ENCODE measurements at places on chromosomes 7 and 10.

DNA sequence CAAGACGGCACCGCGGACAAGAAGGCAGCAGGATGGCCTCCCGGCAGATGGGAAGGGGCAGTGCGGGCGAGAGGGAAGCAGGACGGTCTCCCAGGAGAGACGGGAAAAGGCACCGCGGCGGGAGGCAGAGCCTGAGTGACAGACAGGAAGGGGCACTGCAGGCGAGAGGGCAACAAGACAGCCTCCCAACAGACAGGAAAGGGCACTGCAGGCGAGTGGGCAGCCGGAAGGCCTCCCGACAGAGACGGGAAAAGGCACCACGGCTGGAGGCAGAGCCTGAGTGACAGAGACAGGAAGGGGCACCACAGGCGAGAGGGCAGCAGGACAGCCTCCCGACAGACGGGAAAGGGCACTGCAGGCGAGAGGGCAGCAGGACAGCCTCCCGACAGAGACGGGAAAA lies 32.6 kb downstream of the ESYT2 start:
- DNase-seq = no peak

DNA sequence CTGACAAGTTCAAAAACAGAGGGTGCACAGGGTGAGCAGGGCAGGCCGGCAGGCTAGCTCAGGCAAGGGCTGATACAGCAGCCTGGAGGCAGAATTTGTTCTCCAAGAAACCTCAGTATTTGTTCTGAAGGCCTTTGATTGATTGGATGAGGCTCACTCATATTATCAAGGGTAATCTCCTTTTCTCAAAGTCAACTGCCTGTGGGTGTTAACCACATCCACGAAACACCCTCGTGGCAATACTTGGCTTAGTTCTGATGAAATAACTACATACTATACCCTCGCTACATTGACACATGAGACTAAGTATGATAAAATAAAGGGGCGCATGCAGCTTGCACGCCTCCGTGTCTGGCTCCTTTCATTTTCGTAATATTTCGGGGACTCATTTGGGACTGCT lies 4.4 kb upstream of the PPP2R2D start:
- no peak for DNase-seq

- DNase-seq = no peak
Measured at GRCh38 chr10:72322030-72322279, 32.8 kb downstream of the DNAJB12 start.

- DNase-seq = no peak
Measured at GRCh38 chr7:116592445-116592844, 67.6 kb downstream of the CAV1 start.

GRCh38 chr7:92504563-92504962 lies 23.8 kb downstream of the PEX1 start:
- no peak for DNase-seq

DNA sequence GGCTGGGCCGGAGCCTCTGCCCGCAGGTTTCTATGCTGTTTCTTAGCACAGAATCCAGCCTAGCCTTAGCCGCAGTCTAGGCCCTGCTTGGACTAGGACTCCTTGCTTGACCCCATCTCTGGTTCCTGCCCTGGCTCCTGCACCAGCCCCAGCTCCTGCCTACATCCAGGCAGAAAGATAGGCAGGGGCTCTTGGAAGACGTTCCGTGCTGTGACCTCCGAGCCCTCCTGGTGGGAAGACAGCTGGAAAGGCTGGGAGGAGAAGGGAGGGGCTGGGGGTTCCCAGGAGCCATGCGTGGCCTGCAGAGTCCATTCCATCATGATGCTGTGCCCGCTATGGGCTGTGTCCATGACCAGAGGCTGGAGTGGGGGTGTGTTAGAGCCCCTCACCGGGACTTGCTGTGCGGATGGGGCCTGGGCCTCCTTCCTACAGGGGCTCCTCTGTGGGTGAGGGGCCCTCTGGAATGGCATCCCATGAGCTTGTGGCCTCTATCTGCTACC lies 26.2 kb downstream of the RAMP3 start:
- no peak for DNase-seq

GRCh38 chr10:110355141-110355831 lies 50.6 kb upstream of the SMNDC1 start:
- DNase-seq = no peak

GRCh38 chr7:108332937-108333336 lies 123.3 kb downstream of the NRCAM start:
- no peak for DNase-seq

DNA sequence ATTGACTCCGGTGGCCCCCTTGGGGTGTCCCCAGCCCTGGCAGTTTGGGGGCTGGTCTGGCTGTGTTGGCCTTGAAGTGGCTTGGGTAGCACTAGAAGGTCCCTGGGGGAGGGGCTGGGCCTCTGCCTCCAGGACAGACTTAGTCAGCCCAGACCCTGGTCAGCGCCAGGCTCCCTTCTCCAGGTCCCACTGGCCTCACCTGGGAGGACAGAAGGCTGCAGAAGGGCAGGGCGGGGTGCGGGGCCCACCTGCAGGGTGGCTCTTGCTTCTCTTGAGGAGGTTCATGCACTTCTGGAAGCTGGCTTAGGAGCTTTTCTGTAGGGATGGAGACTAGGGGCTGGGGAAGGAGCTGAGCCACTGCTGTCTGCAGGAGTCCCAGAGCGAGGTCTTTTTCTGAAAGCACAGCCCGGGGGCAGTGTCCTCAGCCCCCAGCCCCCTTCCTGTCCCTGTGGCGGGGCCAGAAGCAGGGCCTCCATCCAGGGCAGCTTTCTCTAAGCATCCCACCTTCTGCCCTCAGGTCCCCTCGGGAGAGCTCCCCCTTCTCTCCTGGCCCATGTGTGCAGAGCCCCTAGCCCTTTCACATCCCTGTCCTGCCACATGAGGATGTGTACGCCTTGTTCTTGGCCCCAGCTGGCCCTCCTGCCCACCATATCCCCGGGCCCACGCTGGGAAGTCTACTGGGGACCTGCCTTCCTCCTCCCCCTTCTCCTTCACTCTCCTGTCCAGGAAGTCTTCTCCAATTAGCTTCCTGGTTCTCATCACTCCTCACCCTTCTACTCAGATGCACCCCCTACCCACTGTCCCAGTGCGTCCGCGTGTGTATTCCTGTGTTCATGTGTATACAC lies 11.0 kb downstream of the TBATA start:
- DNase-seq = no peak

GRCh38 chr10:79262959-79263746 lies 84.1 kb upstream of the PPIF start:
- DNase-seq = no peak

- DNase-seq = no peak
Measured at GRCh38 chr7:29139191-29139590, 7.1 kb downstream of the CPVL start.

- no peak for DNase-seq
Measured at GRCh38 chr10:20396205-20396604, 500.9 kb downstream of the NEBL start.

- DNase-seq = no peak
Measured at GRCh38 chr10:69181433-69181832, 1.4 kb downstream of the SUPV3L1 start.

DNA sequence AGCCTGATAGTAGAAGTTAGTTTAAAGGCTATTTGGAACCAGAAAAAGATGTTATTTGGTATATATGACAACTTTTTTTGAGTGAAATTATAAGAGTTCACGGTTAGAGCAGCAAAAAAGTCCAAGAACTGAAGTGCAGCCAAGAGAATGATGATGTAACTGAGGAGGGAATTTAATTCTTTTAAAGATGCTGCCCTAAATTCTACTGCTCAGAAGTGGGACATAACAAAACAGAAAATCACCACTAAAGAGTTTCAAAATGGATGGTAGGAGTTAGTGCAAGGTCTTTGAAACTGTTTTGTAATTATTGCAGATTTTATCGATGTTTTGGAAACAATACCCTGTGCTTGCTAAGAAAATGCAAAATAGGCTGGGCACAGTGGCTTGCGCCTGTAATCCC lies 6.5 kb downstream of the SAMD8 start:
- DNase-seq = no peak

GRCh38 chr7:134058980-134059379 lies 68.2 kb upstream of the LRGUK start:
- no peak for DNase-seq

DNA sequence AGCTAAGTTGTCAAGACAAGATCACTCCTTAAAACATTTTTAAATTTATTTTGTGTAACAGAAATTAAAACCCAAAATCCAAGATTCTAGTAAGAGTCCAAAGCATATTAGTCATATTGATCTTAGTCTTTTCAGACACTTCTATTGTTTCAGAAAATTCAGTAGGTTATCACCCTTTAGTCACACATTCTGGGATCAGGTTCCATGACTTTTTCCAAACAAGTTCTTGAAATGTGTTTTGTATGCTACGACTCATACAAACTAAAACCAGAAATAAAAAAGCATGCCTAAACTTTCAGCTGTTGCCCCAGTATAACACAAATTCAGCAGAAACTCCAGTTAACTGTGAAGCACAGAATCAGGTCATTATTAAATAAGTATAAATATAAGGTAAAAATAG lies 10.7 kb downstream of the SEMA3D start:
- no peak for DNase-seq

DNA sequence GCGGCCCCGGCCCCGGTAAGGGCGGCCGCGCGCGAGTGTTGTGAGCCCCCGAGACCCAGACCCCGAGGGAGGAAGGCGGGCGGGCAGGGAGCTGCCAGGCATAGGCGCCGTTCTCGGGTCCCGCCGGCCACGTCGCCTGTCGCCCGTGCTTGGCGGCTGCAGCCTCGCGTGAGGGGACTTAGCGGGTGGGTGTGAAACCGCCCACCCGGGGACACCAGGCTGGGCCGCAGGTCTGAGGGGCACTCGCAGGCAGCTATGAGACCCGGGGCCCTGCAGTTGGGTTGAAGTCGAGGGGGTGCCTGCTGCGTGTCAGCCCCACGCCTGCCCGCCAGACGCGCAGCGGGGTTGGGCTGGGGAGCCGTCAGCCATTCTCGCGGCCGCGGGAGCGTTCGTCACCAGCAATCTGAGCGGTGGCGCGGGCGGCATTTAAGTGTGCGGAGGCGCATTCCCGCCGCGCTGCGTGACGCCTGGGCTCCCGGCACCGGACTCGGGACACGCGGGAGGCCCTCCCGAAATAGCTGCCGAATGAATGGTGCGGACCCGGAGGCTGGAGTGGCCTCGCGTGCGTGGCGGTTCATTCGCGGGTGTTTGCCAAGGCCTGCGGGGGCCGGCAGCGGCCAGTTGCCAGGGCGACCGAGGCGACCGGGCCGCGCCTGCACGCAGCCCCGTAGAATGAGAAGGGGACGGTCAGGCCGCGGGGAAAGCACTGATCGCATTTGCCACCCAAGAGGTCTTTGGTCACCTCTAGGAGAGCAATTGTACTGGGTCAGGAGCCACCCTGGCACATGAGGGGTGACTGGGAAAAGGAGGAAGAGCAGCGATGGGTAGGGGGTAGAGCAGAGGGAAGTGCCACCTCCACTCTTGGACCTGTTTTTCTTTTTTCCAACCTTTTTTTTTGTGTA lies 750 bp downstream of the ZNF398 start:
- peak; percentile 56 for DNase-seq

DNA sequence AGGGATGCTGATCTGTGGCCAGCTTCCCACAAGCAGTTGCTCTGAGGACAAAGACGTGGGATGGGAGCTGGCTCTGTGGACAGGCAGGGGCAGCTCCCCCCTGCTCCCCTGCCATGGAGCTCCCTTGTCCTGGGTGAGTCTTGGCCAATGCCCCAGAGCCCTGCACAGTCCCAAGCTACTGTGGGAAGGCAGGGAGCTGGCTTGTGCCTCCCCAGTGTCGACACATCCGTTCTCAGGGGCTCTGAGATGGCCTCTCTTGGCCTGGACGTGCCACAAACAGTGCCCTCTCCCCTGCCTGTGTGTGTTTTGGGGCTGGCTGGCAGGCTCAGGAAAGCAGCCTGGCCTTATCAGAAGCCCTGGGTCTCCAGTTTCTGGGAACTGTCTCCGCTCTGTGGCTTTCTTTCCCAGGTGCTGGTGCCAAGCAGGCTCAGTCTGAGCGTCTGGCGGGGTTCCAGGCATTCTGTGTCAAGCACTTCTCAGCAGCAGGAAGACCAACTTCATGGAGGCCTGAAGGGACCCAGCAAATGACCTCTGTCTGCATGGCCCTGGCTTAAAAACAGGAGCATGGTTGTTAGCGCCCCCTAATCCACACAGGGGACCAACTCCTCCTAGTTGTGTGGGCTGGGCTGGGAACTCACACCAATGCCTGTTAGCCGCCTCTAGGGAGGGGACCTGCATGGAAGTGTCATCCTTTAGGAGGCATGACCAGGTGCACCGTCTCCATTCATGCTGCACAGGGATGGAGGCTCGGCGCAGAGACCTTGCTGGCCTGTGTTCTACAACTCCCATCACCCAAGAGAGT lies 375.2 kb downstream of the RPS24 start:
- no peak for DNase-seq

GRCh38 chr7:25091176-25091575 lies 33.9 kb downstream of the CYCS start:
- no peak for DNase-seq

- no peak for DNase-seq
Measured at GRCh38 chr10:17783751-17784150, 25.4 kb upstream of the MRC1 start.

DNA sequence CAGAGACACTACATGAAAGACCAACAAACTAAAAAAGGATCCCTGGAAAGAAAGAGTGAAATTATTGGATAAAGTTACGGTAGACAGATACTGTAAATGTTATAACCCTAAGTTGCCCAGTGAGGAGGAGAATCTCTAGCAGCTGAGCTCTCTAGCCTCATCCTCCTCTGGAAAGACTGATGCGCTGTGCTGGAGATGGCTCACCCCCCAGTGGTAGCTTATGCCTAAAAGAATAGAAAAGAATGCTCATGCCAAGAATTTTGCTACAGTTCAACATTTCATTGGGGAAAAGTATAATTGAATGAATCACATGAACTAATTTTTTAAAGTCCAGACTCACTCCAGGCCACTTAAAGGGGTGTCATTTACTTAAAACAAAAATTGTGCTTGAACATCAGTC lies 50.8 kb upstream of the RNF32 start:
- DNase-seq = no peak

DNA sequence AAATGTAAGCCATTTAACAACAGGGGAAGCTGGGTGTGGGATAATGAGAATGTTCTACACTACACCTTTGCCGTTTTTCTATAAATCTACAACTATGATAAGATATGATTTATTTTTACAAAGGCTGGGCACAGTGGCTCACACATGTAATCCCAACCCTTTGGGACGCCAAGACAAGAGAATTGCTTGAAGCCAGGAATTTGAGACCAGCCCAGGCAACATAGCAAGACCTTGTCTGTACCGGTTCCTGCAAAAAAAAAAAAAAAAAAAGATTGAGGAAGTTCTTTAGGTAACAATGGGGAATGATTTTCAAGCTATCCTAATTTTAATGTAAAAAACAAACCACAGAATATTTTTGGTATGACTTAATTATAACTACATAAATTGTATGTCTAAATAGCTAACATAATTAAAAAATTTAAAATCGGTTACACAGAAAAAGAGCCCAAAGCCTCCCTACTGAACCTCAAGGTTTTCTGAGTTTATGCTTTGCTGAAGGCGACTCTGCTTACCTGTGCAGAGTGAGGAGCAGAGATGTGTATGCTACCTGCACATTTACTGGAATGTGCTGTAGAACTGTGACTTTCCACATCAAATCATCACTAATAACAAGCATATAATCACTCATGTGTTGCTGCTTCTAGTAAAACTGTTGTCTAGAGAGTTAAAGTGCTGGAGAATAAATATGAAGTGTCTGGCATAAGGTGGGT lies 163.4 kb downstream of the ATE1 start:
- no peak for DNase-seq

- DNase-seq = no peak
Measured at GRCh38 chr7:93923942-93924341, 2.4 kb downstream of the GNG11 start.
